Suppressor macrophage treated with lipopolysaccharide for 1 hour (primary cell): ENCODE measurements at places on chromosomes 2 and 18.

- no peak for DNase-seq
These were observed 332.9 kb downstream of the CDH2 start for GRCh38 chr18:27843783-27844777.

DNA sequence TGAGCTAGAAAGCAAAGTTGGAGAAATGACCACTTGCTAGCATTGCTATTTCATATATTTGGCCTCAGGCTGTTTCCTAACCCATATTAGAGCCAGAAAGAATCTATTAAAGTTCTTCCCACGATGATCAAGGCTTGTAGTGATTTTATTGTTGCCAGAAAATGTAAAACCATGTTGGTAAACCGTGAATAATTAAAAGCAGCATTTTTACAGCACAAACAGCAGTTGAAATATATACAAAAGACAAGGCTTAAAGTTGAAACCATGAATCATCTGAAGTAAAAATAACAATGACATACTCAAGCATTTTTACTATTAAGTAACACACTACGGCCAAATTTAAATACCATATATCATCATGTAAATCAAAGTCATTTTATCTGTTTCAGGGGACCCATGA, 27.7 kb upstream of the DSC3 start:
- DNase-seq = no peak

DNA sequence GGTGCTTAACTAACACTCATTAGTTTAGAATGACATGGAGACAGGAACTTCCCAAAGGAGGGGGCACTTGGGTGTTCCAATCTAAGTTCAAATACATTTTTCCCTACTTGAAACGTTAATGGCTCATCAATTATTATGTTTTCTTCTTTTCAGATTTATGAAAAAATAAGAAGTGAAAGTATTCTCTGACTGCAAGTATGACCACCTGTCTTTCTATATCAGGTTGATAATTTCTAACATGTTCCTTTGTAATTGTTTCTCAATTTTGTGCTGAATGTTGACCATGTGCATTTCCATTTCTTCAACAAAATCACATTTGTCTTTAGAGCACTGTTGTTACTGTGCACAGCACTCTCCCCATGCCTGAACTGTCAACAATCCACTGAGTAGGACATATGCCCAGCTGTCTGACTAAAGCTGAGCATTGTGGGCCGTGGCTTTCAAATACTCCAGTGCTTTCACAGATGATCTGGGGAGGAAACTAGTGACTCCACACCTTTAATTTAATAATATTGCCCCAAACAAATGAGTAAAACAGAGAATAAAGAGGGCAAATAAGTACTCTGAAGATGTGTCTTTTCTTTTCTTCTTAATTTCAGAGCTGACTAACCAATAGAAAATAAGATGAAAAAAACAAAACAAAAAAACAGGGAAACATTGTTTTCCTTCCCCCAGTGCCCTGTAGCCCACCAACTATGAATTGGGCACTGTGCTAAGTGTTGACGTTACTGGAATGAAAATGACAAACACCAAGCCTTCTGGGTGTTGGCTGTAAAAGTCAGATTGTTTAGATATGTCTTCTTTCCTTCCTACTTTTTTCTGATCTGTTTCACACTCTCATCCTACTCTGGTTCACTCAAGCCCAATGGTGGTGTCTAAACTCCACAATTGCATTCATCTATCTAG, 16.0 kb downstream of the LANCL1 start:
- no peak for DNase-seq

- DNase-seq = no peak
These were observed 98.3 kb downstream of the DTNA start for GRCh38 chr18:34808389-34808788.

DNA sequence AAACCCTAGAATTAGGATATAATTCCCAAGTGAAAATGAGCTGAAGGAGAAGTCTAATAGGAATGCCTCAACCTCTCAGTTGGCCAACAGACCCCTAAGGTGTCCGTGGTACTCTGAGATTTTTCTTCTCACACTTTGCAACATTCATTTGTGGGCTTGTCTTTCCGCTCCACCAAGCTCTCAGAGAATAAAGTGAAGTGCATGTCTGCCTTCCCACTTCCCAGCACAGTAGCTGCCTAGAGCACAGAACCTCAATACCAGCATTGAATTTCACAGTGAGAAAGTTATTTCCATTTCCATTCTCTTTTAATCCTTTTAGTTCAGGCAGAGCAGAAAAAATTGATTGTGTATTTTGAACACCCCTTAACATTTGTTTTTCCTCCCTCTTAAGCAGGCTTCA, 451.8 kb downstream of the TGIF1 start:
- no peak for DNase-seq
